RPMI8226 (cell line): ENCODE measurements at places on chromosomes 6 and 20.

DNA sequence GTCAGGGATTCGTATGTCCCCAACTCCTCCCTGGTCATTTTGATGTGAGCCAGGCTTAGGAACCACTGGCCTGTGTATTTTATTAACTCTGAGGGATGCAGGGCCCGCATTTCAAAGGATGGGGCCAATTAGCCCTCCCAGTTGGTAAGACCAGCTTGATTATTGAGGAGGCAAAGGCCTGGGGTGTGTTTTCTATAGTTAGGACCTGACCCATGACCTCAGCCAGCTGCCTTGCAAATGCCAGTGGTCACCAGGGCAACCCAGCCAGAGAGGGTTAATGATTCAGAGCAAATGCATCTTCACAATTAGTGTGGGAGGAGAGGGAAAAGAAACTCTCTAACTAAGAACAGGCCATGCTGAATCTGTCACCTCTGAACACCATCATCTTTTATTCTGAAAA is 835.4 kb downstream of the MAFB start:
- DNase-seq = no peak

DNA sequence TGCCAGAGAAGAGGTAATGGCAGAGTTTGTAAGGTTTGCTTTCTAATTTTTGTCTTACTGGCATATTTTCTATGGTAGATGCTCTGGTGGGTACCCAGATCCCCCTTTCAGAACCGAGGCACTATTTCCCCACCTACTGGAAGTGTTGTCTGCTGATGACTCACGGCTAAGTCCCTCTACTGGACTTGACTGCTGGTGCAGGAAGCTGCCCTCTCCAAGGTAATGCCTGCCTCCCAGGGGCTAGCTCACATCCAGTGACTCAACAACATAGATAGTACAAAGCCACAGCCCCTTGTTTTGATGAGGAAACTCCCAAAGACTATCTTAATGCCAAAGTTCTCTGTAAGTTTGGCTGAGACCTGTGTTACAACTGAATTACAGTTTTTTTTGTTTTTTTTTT is 285.4 kb upstream of the FLRT3 start:
- no peak for DNase-seq

GRCh38 chr6:16767765-16768476 is 6.7 kb upstream of the ATXN1 start:
- no peak for DNase-seq

- no peak for DNase-seq
Observed at GRCh38 chr20:1322511-1323245, 6.3 kb downstream of the SDCBP2 start.

GRCh38 chr20:15362849-15363248 is 1025.4 kb upstream of the FLRT3 start:
- DNase-seq = no peak

GRCh38 chr20:37277253-37277593 is 12.2 kb upstream of the MANBAL start:
- DNase-seq = no peak

DNA sequence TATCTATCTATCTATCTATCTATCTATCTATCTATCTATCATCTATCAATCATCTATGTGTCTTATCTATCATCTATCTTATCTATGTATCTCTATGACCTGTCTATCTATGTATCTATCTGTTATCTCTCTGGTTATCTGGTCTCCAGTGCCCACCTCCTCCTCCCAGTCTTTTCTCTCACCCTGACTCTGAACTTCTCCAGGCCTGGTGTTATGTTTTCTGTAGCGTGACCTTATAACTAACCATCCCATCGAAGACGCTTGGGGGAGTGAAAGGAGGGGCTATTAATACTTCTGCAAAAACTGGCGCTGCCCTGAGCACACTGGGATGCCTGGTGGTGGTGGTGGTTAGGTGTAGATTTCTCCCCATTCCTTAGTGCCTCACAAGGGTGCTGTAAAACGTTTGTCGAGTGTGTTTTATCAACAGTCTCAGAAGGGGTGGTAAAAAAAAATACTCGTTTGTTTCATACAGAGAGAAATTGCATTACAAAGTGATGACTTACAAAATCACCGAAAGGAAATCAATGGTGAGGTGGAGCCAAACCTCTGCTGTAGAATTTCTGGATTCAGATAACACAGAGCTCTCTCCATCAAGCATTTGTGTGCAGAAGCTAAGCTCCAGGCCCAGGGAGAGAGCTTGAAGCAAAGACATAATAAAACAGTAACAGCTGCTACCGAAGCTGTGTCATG is 156.2 kb downstream of the BCAS1 start:
- DNase-seq = no peak

DNA sequence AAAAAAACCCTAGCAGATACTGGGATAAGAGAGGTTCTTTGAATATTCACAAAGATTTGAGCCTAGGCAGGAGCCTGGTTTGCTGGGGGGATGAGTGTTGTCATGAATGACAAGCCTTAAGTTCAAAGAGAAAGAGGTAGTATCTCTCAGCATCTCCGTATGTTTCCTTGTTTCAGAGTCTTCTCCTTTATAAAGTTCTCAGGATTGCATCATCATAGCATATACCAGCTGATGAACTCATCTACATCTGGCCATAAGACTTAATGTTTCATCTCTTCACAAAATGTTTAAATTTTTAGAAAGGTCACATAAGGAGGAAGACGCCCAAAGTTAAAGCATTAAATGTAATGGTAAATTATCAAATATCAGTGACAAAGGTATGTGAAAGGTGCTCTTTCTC is 17.1 kb downstream of the DEFB114 start:
- DNase-seq = no peak

DNA sequence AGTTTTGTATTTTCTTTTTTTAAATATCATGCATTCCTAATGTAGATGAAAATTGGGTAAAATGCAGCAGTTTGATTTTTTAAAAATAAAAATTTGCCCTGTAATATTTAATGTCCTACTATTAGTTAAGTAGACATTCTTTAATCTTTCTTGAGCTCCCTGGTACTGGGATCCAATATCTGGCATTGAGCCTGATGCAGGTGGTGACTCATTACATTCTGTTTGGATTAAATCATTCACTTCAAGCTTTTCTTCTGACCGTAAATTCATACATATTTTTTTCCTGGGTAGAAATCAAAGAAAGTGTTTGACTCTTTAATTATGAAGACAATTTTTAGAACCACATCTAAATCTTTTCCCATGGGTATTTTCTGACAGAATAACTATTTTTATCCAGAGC is 768.8 kb upstream of the SLC35B3 start:
- no peak for DNase-seq

DNA sequence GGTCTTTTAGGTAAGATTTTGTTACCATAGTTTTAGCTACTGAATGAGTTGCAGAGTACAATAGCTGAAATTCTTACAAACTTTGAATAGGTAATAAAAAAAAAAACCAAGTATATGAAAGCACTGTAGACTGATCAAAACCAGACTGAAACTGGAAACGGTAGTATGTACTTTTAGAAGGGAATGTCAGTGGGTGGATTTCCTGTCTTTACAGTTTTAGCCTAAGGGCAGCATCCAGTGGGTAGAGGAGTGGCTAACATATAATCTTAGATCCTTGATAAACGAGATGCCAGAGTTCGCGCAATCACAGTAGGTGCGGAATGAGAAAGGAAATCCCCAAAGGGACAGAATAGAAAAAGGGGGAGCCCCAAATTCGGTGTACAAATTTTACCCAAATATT is 385.9 kb upstream of the RUNX2 start:
- DNase-seq = no peak

- no peak for DNase-seq
Observed at GRCh38 chr6:122702841-122703240, 76.7 kb upstream of the FABP7 start.

GRCh38 chr6:144936764-144937163 is 651.6 kb downstream of the UTRN start:
- DNase-seq = no peak
